ENCODE measurements at places on chromosomes 2 and 18.

DNA sequence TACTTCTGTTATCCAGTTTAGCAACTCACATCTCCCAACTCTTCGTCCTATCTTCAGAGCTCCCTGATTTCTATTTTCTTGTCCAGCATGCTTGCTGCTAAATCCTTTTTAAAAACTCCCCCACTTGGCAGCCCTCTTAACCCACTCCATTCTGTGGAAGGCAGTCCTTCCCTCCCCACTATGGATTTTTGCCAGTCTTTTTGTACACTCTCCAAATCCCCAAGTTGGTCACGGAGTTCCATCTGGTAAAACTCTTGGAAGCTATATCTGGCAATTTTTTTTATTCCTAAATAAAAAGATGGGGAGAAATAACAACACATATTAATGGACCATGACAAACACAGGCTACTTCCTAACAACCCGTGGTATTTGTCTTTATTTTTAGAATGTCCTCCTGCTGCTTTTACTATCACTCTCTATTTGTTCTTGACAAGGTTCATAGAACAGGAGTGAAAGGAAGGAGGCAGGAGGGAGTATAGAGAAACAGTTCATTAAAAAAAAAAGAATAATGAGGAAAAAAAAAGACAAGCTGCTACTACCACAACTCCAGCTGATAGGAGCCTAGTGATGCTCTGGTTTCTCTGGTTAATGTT lies 120.0 kb upstream of the THSD7B start:
- no peak for DNase-seq

GRCh38 chr2:29977284-29977683 lies 55.9 kb upstream of the ALK start:
- no peak for DNase-seq

DNA sequence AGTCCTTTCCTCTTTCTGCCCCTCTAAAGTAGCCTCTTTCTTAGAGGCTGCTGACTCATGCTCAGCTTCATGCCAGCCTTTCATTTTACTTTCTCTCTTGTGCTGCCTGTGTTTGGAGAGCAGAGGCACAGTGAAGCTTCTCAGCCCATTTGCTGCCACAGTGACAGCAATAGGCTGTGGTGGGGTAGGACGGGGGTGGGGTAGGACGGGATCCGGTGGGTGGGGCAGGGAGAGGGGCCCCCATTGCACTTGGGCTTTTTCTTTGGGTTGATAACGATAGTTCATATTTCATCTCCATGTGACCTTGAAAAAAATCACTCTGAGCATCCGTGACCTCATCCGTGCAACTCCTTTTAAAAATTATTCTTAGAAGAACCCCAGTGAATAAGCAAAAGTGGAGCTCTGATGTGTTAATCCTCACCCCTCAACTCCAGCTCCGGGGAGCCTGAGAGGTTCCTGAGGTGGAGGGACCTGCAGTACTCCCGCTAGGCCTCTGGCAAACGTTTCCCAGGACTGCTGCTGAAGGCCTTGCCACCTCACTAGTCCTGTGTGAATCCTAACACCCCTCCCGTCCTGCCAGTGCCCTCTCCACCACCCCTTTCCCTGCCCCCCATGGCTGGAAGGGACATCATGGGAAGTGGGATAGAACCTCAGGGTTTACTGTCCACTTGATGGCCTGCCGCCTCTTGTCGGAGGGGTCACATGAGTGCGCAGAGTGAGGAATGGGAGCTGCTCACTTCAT lies 70.8 kb downstream of the INPP4A start:
- no peak for DNase-seq

GRCh38 chr2:120167272-120167671 lies 55.9 kb downstream of the TMEM185B start:
- DNase-seq: no peak

- DNase-seq: no peak
Measured at GRCh38 chr18:64110692-64111480, 38.0 kb downstream of the LINC00305 start.

DNA sequence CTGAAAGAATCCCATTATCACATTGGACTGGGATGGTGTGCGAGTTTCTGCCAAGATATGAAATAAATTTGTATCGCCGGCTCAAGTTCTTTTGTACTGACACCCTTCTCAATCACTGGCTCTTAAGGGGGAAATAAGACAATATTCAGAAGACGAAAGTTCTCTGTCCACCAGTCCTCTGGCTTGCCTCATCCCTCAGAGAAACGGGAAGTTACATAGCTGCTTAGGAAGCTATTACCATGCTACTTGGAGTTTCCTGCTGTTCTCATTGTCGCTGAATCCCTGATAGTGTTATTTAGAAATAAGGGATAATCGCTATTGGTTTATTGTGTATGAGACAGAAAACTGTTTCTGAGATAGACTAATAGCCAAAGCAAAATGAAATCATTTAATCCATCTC lies 205.0 kb upstream of the ZNF521 start:
- no peak for DNase-seq

GRCh38 chr18:58605027-58606020 lies 23.6 kb downstream of the ALPK2 start:
- DNase-seq: no peak

GRCh38 chr2:163419000-163419830 lies 316.6 kb downstream of the FIGN start:
- DNase-seq: no peak

DNA sequence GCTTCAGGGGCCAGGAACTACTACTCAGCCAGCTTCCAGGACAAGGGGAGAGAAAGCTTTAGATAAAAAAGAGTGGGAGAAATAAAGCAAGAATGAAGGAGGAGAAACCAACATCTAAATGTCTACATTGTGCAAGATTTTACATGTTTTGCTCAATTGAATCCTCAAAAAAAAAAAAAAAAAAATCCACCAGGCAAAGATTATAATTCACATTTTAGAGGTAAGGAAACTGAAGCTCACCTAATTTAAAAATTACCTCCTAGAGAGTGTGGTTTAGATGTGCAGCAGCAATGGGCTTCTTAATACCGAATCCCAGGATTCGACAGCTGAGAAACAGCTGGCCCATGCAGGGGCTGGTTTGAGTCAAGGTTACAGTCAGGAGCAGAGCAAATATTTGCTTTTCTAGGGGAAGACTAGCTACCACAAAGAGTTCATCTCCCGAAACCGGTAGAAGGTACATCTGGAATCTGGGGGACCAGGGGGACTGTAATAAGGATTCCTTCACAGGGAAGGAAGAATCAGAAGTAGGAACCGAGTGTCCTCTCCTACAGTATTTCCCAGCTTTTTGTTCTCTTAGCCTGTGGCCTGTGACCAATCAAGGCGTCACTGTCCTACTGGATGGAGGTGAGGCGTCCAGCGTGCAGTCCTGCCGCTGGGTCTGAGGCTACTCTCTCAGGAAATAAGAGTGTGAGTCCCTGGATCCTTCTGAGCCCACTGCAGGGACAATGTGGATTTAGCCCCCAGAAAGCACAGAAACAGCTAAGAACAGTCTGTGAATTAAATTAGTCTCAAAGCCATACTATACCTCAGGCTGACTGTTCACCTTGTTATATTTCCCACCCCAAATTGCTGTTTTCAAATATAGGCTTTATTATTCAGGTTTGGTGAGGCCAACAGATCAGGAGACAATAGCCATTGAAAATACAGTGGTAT lies 42.3 kb downstream of the IL1R2 start:
- DNase-seq: no peak

- DNase-seq: no peak
Measured at GRCh38 chr2:129910446-129911362, 68.8 kb upstream of the RAB6C start.

DNA sequence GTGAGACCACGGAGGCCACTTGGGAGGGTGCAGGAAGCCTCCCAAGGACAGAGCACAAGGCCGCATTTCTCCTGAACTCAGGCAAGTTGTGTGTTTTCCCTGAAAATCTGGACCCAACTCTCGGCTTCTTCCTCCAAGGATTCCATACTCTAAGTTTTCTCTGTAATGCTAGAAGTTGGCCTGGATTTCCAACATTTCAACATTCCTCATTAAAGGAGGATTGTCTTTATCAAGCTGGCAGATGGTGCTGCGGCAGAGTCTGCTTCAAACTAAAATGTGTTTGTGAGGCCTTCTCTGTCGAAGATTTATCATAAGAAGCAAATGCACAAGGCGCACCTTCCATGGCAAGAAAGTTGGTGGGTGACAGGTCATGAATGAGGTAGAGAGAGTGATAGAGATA lies 94.4 kb upstream of the SATB2 start:
- DNase-seq: no peak

- DNase-seq: no peak
Measured at GRCh38 chr2:135768863-135769262, 27.2 kb downstream of the UBXN4 start.

GRCh38 chr2:226862623-226863022 lies 26.8 kb downstream of the RHBDD1 start:
- DNase-seq: no peak

DNA sequence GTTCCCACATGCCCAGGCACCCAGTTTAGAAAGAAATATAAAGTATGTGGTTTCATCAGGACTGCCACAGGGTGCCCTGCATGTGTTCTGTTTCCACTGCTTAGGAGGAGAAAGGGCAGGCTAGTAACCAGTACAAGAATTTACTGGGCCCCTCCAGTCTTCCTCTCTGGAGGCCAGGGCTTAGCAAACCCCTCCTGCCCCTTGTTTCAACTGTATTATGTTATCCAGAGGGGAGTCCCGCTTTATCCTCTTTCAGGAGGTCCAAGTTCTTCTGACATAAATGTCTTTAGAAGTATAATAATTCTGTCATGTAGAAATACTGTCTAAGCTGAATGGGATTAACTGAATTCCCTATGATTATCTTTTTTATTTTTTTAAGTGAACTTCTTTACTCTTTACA lies 132.1 kb downstream of the WDSUB1 start:
- no peak for DNase-seq

DNA sequence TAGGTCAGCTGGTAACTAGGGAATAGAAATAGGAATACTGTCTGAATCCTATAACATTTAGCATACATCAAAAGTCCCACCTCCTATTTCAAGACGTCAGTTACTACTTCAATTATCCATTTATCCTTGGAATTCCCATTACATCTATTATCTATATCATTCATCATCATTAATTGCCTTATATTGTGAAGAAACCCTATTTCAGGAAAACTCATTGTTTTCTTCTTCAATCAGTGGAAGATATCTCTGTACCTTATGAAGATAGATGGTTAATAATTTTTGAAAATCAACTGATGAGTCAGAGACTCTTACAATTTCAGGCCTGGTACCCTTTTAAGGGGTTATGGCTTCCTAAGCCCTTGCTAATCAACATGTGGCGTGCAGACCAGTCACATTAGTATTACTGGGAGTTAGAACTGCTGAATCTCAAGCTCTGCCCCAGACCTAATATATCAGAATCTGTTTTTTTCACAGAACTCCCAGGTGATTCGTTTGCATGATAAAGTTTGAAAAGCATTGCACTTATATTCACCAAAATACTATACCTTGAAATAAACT lies 69.3 kb upstream of the PGAP1 start:
- no peak for DNase-seq

- no peak for DNase-seq
Measured at GRCh38 chr2:190343089-190343535, 277 bp upstream of the INPP1 start.

GRCh38 chr18:68555879-68556301 lies 159.0 kb downstream of the TMX3 start:
- DNase-seq: no peak

DNA sequence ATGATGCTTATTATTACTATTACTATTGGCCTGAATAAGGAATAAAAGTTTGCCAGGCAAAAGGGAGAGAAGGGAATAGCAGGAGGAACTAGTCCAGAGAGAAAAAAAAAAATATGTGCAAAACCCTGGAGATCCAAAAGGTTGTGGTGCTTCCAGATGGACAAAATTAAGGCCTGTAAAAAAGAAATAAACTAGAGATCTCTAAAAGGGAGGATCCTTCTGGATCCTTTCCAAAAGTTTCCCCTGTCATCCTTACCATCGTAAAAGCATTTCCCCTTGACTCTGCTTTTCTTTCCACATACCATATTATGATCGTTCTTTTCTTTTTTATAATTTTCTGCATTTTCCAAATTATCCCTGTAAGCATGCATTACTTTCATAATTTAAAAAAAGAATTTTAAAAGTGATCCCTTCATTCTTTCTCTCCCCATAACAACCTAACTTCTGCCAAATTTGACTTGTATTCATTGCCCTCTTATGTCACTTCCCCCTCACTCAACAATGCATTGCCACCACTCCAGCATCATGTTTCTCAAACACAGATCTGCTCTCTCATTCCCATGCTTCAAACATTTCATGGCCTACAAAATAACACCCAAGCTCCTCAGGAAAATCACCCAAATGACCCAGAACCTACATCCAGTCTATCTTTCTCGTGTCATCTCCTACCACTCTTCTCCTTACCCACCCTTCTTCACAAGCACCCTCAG lies 40.3 kb downstream of the RBMS1 start:
- DNase-seq: no peak

DNA sequence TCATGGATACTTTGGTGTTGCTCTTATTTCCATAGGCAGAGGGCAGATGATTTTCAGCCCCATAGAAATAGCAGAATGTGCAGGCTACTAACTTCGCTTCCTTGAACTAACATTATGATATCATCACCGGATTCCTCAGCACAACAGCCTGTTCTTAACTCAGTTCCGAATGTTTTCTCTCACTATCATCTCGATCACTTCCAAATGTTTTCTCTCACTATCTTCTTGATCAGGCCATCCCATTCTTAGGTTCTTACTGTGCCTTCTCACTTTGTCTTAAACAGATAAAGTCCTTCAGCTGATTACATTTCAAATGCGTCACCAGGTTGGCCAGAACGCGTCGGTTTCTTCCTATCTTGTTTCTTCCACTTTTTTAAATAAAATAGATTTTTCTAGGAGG lies 11.4 kb upstream of the MBD2 start:
- no peak for DNase-seq

DNA sequence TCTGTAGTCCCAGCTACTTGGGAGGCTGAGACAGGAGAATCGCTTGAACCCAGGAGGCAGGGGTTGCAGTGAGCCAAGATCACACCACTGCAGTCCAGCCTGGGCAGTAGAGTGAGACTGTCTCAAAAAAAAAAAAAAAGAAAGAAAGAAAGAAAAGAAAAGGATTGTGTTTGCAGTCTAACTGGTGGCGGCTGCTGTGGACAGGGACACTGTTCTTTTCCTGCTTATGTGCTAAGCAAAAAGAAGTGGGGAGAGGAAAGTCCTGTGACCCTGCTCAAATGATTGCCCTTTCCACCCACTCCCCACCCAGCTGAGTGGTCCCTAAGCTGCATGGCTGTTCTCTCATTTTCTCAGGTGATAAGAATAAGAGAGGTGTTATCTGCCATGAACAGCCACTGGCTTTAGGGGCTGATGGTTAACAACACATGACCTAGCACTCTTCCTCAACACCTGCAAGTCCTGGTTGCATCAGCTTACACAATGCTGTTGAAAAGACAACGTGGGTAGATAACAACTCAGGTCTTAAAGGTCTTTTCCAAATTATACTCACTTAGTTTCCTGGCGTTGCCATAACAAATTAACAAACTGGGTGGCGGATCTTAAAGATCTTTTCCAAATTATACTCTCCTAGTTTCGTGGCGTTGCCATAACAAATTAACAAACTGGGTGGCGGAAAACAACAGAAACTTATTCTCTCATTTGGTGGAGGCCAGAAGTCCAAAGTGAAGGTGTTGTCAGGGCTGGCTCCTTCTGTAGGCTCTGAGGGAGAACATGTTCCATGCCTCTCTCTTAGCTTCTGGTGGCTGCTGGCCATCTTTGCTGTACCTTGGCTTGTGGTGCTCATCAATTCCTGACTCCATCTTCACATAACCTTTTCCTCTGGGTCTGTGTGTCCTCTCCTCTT lies 90.3 kb upstream of the RTN4 start:
- no peak for DNase-seq

- DNase-seq: no peak
Measured at GRCh38 chr18:57776767-57777166, 26.3 kb downstream of the ATP8B1 start.

Data from stimulated activated CD8-positive, alpha-beta memory T cell treated with anti-CD3 and anti-CD28 coated beads, Interleukin-2, amount 100 ng/mL, for 48 hours (primary cell).